ENCODE measurements at places on chromosomes 6 and 20. TPM values are rescaled to one million over a fixed set of nuclear protein-coding genes. Genes with fewer than 3 reads are reported as not detected.

The STMND1 gene
- total RNA-seq: not detected

The ULBP2 gene
- 21.8 TPM for total RNA-seq

The ZSCAN31 gene
- 3.8 TPM for total RNA-seq

The SCRT2 gene
- not detected for total RNA-seq

The RAD21L1 gene
- total RNA-seq: 0.98 TPM

The PLCB4 gene
- 5.3 TPM for total RNA-seq

DNA sequence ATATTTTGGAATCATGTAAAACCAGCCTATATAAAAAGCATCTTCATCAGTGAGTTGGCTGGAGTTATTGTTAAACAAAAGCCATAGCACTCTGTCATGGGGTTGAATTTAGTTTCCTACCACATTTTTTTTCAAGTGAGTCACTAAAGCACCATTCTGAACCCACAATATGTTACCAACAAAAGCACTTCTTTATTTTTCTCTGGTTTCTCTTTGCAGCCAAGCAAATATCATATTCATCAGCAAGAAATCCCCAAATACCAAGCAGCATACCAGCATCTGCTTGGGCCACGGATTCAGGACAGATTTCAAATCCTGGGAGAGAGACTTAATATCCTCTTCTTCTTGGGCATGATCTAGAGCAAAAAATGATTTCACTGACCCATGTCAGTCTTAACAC, 441.4 kb downstream of the BCKDHB start:
- DNase-seq: peak; percentile 72

DNA sequence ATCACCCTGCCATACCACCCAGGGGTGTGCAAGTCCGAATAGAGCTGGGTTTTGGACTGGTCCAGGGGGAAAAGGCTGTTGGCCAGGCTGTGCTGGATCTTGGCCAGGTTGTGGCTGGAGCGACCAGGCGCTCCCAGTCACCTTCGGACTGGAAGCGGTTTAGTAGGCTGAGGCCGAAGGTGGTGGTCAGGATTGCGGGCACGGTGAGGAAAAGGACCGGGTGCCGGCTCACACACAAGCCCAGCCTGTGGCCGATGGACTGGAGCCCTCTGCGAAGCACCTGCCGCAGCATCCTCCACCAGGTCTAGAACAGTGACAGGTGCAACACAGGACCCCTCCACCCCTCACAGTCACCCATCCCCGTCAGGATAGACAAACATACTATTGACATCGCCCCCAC, 590.6 kb upstream of the PTCHD4 start:
- DNase-seq: no peak

DNA sequence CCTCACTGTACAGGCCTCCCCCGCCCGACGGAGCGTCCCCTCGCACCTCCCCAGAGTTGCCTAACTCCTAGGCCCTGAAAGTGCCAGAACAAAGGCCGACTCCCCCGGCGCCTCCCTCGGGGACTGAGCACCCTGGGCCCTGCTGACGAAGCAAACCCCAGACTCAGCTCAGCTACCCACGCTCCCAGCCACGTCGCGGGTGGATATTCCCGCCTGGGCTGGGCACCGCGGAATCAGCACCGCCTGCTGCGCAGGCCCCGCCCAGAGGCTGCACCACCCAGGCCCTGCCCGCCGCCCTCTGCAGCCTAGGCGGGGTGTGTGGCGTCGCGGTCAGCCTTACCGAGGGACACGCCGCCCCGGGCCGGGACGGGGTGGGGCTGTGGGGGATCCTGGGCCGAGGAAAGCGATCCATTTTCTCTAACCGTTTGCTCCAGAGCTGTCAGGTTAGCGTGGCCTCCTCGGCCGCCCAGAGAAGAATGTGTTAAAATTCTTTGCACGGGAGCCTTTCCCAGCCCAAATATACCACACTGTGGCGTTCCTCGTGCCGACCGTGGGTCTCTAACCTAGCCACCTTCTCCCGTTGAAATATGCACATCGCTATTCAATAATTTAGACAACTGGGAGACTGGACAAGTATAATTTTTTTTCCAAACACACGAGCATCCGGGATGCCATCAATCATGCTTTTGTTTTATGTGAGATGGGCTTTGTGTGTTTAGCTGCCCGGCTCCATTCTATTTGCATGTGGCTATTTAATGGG, 31.4 kb downstream of the TFAP2A start:
- peak; percentile 82 for DNase-seq

- DNase-seq: peak; percentile 79
Observed at GRCh38 chr20:24838546-24839535, 110.2 kb upstream of the CST7 start.

GRCh38 chr6:28215425-28215824, 9.7 kb upstream of the ZSCAN9 start:
- DNase-seq: no peak

GRCh38 chr6:56448046-56448445, 194.6 kb downstream of the DST start:
- DNase-seq: no peak

DNA sequence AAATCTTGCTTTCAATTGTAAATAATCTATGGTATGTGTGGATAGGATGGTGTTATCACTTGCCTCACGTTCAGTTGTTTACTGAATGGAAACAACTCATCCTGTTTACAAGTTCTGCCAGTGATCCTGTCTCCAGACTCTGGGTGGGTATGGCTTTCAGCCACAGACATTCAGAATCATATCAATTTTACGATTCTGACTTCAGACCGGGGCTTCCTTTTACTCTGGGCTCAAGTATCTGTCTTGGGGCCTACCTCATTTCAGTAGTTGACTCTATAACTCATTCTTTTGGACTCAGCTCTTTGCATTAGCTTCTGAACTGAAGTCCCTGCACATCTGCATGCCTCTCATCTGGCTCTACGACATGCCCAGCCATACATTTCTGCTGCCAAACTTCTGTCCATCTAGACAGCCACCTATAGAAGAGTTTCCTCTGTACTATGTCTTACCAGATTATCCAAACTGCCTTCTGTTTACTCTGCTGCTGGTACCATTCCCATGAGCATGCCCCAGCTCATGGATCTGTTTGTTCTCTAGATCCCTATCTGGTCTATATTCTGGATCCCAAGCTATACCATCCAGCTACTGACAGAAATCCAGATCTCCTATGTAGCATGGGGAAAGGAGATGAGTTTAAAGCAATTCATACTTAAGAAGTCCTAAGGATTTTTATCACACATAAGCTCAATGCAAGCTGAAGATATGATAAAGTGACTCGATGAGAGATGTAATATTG, 34.3 kb downstream of the FYN start:
- DNase-seq: no peak

DNA sequence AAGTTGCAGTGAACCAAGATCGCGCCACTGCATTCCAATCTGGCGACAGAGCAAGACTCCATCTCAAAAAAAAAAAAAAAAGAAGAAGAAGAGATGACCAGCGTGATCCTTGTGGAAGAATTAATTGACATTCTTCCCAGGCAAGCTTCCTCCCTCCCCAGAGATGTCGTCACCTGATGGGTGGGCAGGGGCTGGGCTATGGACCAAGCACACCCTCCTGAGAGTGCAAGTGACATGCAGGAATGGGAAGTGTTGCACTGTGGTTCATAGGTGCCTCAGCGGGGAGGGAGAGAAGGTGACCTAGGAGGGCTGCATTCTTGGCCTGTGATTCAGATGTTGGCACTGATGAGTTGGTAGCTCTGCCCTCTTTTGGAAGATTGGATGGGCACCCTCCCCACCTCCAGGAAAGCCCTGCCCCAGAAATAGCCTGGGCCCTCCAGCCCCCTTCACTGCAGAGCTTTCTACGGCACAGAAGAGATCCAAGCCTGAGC, 37.8 kb downstream of the TAF8 start:
- peak; percentile 15 for DNase-seq

- DNase-seq: no peak
Observed at GRCh38 chr20:56409956-56410355, 2.1 kb upstream of the CASS4 start.

DNA sequence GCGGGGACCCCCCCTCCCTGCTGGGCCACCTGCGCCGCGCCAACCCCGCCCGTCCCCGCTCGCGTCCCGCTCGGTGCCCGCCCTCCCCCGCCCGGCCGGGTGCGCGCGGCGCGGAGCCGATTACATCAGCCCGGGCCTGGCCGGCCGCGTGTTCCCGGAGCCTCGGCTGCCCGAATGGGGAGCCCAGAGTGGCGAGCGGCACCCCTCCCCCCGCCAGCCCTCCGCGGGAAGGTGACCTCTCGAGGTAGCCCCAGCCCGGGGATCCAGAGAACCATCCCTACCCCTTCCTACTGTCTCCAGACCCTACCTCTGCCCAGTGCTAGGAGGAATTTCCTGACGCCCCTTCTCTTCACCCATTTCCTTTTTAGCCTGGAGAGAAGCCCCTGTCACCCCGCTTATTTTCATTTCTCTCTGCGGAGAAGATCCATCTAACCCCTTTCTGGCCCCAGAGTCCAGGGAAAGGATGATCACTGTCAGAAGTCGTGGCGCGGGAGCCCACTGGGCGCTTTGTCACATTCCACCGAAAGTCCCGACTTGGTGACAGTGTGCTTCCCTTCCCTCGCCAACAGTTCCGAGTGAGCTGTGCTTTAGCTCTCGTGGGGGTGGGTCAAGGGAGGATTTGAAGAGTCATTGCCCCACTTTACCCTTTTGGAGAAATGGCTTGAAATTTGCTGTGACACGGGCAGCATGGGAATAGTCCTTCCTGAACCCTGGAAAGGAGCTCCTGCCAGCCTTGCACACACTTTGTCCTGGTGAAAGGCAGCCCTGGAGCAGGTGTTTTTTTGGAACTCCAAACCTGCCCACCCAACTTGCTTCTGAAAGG, 2.1 kb downstream of the VEGFA start:
- DNase-seq: no peak

- no peak for DNase-seq
Observed at GRCh38 chr6:157538168-157538567, 157.2 kb downstream of the ZDHHC14 start.

- DNase-seq: no peak
Observed at GRCh38 chr6:117711369-117711768, 36.1 kb downstream of the NUS1 start.

DNA sequence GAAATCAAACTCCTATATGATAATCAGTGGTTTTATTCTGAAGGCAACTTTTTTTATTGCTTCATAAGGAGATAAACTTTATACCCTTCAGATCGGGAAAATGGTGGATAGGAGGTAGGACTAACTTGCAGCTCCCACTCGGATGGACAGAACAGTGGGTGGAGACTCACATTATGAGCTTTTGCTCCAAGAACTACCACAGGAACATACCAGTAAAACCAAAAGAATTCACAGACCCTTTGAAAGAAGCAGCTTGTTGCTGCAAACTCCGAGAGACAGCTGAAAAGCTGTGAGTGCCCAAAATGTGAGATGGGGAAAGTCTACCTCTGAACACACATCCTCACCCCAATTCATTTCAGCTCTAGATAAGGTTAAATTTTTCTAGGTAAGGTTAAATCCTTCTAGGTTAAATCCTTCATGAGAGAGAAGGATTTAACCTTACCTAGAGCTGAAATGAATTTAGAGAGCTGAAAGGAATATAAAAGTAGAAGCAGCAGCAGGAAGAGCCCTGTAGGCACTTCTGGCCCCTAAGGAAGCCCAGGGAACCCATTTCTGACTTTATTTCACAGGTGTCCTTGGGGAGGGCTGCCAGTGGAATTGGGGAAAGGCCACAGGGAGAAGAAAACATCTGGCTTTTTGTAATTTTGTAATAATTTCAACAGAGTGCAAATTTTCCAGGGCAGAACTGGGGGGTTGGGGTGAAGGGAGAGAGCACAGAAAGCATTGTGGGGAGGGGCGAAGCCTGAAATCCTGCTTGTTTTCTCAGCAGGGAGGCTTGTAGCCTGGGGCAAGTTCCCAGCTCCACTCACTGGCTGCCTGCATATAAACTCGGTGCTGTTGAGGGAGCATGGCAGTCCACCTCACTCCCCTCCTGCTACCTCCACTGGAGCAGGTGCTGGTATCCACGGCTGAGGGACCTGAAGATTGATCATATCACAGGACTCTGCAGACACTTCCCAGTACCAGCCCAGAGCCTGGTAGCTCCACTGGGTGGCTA, 65.9 kb upstream of the HCRTR2 start:
- DNase-seq: no peak

- DNase-seq: peak; percentile 13
Observed at GRCh38 chr6:18990059-18990978, 603.2 kb downstream of the RNF144B start.

DNA sequence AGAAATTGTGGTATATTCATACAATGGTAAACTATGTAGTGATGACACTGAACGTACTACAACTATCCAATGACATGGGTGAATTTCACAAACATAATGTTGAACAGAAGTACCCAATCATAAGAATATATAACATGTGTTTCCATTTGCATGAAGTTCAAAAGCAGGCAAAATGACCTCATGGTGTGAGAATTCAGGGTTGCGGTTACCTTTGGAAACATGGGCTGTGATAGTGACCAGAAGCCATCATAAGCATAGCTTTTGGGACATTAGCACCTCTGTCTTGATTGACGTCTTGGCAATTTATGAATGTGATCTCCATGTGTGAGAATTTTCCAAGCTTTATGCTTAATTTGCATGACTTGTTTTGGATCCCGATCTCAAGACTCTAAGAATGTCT, 500.1 kb upstream of the JAG1 start:
- DNase-seq: no peak

DNA sequence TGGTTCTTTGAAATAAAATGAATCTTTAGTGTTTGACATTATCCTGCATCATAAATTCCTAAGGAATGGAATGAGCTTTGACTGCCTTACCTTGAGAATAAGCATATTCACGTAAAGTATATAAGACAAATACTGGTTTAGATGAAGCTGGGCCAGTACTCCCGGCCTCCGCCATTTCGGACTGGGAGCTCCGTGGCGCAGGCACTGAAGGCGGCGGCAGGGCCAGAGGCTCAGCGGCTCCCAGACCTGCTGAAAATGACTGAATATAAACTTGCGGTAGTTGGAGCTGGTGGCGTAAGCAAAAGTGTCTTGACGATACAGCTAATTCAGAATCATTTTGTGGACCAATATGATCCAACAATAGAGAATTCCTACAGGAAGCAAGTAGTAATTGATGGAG, 76.2 kb upstream of the FAM83B start:
- no peak for DNase-seq

DNA sequence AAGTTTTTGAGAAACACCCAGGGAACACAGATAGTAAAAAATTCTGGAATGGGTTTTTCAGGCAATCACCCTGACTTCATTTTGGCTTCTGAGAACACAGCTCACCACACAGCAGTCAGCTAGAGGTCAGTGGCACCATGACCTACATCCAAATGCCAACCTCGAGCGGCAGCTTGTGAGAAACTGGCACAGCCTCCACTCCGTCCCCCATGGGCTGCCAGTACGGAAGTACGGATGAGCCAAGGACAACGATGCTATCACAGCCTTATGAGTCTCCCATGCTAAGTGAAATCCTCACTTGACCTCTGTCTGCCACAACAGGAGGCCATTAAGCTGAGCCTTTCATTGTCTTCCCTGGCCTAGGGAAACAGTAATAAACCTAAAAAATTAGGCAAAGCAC, 32.0 kb downstream of the KIF16B start:
- no peak for DNase-seq

DNA sequence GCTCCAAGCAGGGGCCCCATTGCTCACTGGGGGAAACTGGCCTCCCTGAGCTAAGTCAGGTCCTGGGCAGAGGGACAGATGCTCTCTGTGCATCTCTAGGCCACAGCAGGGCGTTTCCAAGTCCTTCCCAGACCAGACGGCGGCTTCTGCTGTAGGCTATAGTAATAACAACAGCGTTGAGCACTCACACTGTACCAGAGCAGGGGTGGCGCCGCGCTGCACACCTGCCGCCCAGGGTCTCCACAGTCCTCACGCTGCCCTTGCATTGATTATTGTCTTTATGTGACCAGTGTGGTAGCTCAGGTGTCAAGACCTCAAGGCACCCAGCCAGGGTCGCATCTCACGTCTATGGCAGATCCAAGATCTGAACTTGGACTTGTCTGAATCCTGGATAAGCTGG, 14.9 kb upstream of the CCN5 start:
- DNase-seq: no peak
